Activated CD8-positive, alpha-beta memory T cell treated with anti-CD3 and anti-CD28 coated beads for 24 hours (primary cell): ENCODE measurements at places on chromosomes 11 and 22.

- DNase-seq, result no peak
Measured at GRCh38 chr11:73333173-73333572, 25.1 kb downstream of the ARHGEF17 start.

DNA sequence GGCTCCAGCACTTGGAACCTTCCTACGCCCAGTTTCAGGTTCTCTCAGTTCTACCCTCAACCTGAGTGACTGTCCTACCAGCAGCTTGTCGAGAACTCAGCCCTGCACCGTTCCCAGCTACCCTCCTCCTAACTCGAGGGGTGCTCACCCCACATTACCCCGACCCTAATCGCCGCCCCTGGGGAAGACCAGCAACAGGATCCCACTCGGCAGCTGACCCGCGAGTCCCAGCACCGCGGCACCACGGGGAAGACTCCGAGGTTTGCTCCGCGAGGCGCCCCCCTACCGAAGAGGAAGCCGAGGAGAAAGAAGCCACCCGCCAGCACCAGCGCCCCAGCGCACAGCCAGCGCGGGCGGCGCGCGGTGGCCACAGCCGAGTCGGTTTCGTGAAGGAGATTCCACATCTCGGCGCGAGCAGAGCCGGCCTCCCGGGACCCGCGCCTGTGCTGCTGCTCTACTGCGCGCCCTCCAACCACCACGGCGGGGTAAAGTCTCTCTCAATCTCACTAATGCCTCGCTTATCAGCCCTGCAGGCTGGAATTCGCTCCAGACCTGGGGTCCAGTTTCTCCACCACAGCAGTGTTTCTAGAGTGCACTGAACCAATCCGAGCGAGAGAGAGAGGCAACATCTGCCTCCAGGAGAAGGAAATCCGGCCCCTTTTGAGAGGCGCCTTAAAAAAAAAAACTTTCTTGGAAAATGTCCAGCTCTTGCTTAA lies at the start of gene FOLH1:
FOLH1 (minus strand) TSS at position 597 of the 716 bp plus-strand sequence; CDS start at position 404, 193 bp downstream.
- no peak for DNase-seq

- DNase-seq, result no peak
Measured at GRCh38 chr11:124301548-124301947, 12.2 kb downstream of the OR8D1 start.

- DNase-seq, result peak; percentile 41
Measured at GRCh38 chr22:30860176-30861105, 108.1 kb downstream of the MORC2 start.

DNA sequence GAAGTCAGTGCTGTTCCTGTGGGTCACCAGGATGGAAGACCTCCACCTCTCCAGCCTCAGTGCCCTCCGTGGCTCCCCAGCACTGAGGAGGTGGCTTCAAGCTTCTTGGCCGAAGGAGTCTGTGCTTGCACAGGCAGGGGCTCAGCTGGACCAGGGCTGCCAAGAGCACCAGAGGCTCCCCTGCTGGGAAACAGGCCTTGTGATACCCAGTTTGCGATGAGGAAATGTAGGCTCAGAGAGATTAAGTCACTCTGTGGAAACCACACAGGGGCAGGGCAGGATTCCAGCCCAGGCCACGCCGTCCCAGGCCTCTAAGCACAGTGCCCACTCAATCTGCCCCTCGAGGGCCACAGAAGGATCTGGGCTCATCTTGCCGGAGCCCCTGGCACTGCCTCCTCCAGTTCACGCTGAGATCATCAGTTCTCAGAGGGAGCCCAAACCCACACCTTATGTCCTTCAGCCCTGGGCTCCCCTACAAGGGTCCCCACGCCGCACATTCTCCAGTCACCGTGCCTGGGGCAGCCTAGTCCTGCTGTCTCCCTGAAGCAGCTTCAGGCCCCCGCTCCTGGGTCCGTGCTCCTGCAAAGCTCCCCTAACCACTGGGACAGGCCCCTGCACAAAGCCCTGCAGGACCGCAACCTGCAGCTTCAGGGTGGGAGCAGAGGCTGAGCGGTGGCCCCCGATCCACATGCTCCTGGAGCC lies 21.6 kb downstream of the ANO1 start:
- DNase-seq, result no peak

DNA sequence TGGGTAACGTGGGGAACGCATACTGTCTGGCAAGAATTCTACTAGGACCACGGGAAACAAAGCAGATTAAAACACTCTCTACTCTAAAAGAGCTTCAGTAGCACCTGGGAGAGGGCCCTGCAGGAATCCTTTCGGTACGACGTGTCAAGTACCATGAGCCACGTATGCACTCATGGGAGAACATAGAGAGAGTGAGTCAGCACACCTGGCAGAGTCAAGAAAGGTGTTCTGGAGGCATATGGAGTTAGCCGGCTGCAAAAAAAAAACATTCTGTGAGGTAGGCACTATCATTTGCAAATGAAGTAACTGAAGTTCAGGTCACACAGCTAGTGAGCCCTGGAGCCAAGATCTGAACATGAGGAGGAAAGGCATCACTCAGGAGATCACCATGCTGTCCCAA lies 71.1 kb upstream of the BID start:
- DNase-seq, result no peak

DNA sequence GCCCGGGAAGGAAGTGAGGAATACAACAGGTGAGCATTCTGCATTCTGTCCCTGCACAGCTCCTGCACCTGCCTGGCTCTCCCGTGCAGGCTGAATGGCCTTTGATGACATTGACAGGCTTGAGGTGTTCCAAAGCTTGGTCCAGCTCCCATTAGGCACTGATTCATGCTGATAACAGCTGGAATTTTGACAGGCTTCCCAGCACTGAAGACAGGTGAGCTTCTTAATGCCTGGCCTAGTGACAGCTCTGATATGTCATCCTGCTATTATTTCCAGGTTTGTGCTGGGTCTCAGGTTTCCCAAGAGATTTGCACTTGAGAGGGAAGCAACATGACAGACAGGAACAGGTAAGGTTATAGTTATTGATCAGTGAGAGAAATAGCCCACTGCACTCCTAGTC lies 58.0 kb upstream of the MTNR1B start:
- no peak for DNase-seq

- no peak for DNase-seq
Measured at GRCh38 chr11:57818812-57819211, 57.2 kb downstream of the CTNND1 start.

DNA sequence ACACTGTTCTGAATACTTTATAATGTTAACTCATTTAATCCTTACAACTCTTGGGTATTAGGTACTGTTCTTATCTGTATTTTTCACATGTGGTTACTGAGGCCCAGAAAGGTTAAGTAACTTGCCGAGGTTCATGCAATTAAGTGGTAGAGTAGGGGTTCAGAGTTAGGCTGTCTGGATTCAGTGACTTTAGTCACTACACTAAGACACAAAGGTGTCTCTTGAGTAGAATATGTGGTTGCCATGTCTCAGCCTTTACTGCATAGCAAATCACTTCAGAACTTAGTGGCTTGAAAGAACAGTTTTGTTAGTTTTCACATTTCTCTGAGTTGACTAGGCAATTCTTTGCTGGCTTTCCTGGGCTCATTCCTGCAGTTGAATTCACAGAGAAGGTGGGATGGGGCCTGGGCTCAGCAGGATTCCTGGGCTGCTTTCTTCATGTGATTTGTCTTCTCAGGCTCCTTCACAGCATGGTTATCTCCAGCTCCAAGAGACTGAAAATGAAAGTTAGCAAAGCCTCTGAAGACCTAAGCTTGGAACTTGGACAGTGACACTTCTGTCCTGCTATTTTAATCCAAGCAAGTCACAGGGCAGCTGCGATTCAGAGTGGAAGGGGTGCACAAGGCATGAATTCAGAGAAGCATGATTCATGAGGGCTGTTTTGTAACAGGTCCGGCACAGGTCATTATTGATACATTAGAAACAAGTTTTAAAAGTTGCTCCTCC lies 68.3 kb downstream of the SPECC1L start:
- DNase-seq, result no peak

GRCh38 chr11:129710423-129710822 lies 105.2 kb upstream of the TMEM45B start:
- DNase-seq, result peak; percentile 24

- DNase-seq, result no peak
Measured at GRCh38 chr11:131504199-131504949, 134.0 kb downstream of the NTM start.

DNA sequence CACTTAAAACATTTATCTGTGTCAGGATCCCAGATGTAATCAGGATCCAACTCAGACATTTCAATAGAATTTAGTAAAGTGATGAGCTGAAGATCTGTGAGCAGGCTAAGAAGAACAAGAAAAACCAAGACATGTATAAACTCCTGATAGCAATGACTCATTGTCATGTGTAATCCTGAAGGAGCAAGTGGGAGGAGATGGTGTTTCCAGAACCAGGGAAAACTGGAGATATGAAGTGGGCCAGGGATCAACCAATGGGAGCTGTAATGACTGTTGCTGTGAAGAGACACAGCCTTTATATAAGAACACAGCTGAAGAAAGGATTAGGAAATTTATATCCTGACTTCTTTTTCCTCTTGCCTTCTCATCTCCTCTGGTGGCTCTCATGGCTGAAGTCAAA lies 682.5 kb upstream of the ARHGAP42 start:
- DNase-seq, result no peak

GRCh38 chr11:35404388-35404775 lies 15.0 kb downstream of the SLC1A2 start:
- DNase-seq, result no peak

DNA sequence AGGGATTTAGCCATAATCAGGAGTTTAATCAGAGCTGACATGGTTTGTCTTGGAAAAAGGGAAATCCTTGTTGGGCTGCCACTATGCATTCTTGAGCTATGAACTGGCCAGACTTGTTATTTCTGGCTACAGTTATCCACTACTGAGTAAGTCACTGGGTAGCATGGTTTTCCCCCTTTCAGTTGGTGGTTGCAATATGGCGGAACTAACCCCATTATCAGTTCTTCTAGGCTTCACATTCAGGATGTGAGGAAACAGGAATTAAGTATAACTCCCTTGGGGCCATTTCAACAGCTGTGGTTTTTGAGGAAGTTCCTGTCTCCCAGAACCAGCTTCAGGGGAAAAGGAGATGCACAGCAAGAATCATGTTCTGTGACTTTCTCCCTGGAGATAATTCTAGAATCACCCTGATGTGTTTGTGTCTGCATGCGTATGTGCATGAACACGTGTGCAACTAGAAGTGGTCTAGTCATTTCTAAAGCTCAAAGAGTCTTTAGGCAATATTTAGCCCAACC lies 103.0 kb upstream of the CD44 start:
- no peak for DNase-seq

GRCh38 chr22:46524203-46524740 lies 13.1 kb downstream of the CELSR1 start:
- DNase-seq, result no peak

DNA sequence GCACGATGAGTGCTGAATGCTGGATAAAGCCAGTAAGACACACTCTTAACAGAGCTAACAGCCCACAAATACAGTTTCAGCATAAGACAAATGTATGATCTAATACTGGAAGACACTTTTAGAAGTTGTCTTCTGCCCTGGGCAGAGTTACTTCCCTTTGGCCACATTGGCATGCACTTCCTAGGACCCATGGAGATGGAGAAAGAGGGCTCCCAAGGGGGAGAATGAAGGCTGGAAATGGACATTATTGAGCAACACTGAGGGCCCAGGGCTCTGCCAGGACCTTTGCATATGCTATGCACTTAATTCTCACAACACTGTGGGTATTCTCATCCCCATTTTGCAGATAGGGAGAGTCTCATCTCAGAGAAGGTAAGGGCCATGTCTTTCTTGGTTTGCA lies 123.1 kb downstream of the ADAMTS15 start:
- DNase-seq, result no peak

DNA sequence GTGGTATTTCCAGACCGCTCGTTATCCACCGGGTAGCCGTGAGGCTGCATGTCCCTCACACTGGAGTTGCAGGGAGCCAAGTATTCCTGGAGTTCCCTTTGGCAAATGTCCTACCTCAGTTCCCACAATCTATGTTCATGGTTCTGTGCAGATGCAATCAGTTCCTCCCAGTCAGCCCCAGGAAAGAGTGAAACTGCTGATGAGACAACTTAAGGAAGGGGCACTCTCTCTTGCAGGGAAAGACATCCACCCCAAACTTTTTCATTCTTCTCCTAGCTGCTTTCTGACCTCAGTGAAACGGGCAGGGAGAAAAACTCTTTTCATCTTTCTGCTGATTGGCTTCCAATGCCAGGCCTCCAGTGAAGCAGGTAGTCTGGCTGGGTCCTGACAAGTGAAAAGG lies 205.1 kb upstream of the TMEM45B start:
- no peak for DNase-seq

DNA sequence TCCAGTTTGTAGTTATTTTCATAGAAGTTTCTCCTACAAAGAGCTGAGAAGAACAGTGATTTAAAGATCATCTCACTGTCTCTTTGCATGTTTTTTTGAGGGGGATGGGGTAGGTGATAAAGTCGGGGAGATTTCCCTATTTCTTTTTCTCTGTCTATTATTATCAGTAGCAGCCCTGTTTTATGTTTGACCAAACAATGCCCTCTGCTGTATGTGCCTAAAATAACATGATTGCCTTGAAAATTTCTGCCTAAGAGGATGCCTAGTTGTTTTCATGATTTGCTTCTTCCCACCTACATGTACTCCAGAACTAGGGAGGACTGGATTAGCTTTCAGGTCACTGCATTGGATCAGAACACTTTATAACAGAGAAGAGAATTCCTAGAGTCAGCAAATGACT lies 1330.2 kb downstream of the LRRC4C start:
- no peak for DNase-seq

DNA sequence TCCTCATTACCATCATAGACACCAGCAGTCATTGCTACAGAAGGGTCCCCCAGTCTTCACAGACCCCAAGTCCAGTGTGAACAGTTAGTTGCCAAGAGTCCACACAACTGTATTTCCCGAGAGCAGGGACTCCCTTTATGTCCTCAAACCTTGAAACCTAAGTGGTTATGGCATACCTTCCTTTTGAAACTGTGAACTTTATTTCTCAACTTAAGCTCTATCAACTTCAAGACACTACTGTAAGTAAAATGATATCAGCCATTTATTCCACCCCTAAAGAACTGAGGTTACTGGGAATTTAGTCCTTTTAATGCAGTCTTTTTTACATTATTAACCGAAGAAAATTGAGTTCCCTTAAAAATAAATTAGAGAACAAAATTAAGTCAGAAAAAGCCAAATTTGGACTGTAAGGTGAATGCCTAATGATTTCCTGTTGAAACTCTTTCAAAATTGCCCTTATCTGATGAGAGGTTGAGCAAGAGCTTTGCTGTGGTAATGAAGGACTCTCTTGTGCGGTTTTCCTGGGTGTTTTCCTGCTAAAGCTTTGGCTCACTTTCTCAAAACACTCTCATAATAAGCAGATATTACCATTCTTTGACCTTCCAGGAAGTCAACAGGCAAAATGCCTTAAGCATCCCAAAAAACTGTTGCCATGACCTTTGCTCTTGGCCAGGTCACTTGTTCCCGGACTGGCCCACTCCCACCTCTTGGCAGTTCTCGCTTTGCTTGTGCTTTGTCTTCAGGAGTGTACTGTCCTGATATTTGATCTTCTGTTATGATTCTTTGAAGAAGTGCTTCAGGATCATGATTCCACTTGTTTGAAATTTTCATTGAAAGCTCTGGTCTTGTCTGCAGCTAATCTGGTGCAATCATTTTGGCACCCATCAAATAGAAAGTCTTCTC lies 765.4 kb upstream of the ANO3 start:
- no peak for DNase-seq

DNA sequence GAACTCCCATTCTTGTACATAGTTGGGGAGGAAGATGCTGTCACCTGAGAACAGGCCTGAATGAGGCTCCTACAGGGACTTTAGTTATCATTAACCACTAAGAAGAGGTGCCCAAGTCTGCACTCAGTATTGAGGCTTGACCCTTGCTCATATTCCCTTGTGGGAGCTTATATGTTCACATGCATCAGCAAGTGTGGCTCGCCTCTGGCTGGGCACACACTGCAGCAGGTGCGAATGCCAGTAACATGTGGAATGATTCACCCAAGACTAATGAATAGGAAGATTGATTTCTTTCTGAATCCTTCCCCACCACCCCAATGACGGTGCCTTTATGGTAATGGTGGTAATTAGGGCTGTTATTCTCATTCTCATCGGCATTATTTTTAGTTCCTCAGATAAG lies 127.3 kb downstream of the FEZ1 start:
- no peak for DNase-seq
